ENCODE measurements at places on chromosomes 5 and 9. TPM values are rescaled to one million over a fixed set of nuclear protein-coding genes. Genes with fewer than 3 reads are reported as not detected.

The CACNA1B gene
- not detected for polyA plus RNA-seq

The FCN2 gene
- not detected for polyA plus RNA-seq

The TLX3 gene
- not detected for polyA plus RNA-seq

The MATR3 gene
- polyA plus RNA-seq: 322 TPM

The CCDC180 gene
- 0.43 TPM for polyA plus RNA-seq

The AGPAT2 gene
- 34.0 TPM for polyA plus RNA-seq

The SHROOM1 gene
- not detected for polyA plus RNA-seq

The SMIM32 gene
- not detected for polyA plus RNA-seq

The MRPS2 gene
- polyA plus RNA-seq: 53.4 TPM

The LRRC70 gene
- 13.5 TPM for polyA plus RNA-seq

The IFNA16 gene
- not detected for polyA plus RNA-seq

The DAP gene
- polyA plus RNA-seq: 53.9 TPM

The SLC27A6 gene
- polyA plus RNA-seq: not detected

The ANKDD1B gene
- polyA plus RNA-seq: 0.63 TPM

The FOXI1 gene
- polyA plus RNA-seq: not detected

The GLDC gene
- not detected for polyA plus RNA-seq

The EFNA5 gene
- polyA plus RNA-seq: 0.73 TPM

The BAAT gene
- not detected for polyA plus RNA-seq

The COL15A1 gene
- polyA plus RNA-seq: 0.54 TPM

The GALNT12 gene
- polyA plus RNA-seq: 1.7 TPM

The EGR1 gene
- polyA plus RNA-seq: 0.52 TPM

The ARID3C gene
- polyA plus RNA-seq: not detected

The MARCOL gene
- polyA plus RNA-seq: not detected

The CDH10 gene
- not detected for polyA plus RNA-seq

The BTNL3 gene
- not detected for polyA plus RNA-seq

The ARL14EPL gene
- polyA plus RNA-seq: not detected

The MYORG gene
- polyA plus RNA-seq: 0.30 TPM

The AIF1L gene
- polyA plus RNA-seq: not detected

The TOR1B gene
- polyA plus RNA-seq: 45.1 TPM

The TSLP gene
- polyA plus RNA-seq: not detected

The MEIKIN gene
- polyA plus RNA-seq: not detected

The PCDHAC2 gene
- not detected for polyA plus RNA-seq

The PCDH12 gene
- 0.17 TPM for polyA plus RNA-seq

The DAPK1 gene
- polyA plus RNA-seq: not detected

The AGXT2 gene
- not detected for polyA plus RNA-seq

The TMOD1 gene
- polyA plus RNA-seq: 1.7 TPM

The ZBED3 gene
- 2.2 TPM for polyA plus RNA-seq

The GABRA6 gene
- not detected for polyA plus RNA-seq

The CARD9 gene
- polyA plus RNA-seq: not detected

The CAMK2A gene
- polyA plus RNA-seq: not detected

The MYOZ3 gene
- polyA plus RNA-seq: not detected

The MCC gene
- 0.53 TPM for polyA plus RNA-seq

The GNA14 gene
- polyA plus RNA-seq: not detected

Data from immature natural killer cell (primary cell).